Activated CD4-positive, alpha-beta T cell treated with anti-CD3 and anti-CD28 coated beads, Interleukin-2, amount 50 U/mL, for 48 hours (primary cell): ENCODE measurements at places on chromosomes 12 and 14.

GRCh38 chr14:94001501-94002396, 4.6 kb downstream of the CCDC197 start:
- DNase-seq: peak; percentile 62

DNA sequence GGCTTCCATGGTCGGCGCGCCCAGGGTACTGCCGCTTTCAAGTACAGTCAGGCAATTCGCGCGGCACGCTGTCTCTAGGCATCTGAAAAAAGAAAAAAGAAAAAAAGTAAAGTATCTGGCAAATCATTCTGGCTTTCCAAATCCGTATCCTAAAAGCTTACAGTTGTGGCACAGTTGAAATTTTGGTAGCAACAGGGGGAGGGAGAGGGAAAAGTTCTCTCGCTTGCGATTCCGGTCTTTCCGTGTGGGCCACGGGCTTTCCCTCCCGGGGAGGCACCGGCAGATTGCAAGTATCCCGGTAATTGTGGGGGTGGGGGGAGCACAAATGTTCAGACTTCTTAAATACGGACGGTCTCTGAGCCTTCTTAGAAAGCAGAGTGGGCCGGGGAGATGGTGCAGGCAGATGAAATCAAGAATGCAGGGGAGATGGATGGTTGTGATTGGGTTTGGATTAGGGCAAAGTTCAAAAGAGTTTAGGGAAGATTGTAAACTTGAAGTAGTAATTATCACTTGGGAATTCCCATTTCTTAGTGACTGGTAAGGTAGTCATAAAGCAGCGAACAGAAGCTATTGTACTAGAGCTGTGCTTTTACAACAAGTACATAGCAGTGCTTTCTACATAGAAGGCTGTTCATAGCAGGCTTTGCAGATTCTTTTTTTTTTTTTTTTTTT, 1.2 kb downstream of the SOCS2 start:
- DNase-seq: peak; percentile 39

GRCh38 chr12:108647585-108648287, 14.0 kb upstream of the SELPLG start:
- DNase-seq: no peak

GRCh38 chr12:211639-212414, 2.1 kb downstream of the SLC6A12 start:
- DNase-seq: no peak

- peak; percentile 38 for DNase-seq
Observed at GRCh38 chr14:24411443-24412389, 12.9 kb downstream of the NYNRIN start.

- no peak for DNase-seq
Observed at GRCh38 chr14:19775587-19775986, 2.3 kb downstream of the OR4M1 start.

DNA sequence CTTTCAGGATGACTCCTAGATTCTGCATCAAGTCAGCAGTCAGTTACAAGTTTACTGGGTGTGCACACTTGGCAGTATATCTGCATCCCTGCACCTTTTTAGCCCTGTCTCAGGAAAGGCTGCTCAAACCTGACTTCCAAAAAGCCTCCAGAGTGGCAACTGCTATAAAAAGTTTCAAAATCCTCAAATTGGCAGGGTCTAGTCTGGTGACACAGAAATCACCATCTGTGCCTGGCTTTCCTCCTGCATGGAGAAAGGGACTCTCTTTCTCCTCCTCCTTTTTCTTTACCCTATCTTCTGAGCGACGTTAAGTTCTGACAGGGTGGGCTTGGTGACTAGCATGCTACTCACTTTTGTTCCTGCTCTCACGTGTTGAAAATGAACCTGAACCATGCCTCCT, 679.5 kb downstream of the C12orf50 start:
- DNase-seq: no peak

- DNase-seq: no peak
Observed at GRCh38 chr12:8455727-8456360, at the start of gene CLEC6A. CLEC6A (plus strand) TSS chr12:8455962; CDS start chr12:8456112, 150 bp downstream.

DNA sequence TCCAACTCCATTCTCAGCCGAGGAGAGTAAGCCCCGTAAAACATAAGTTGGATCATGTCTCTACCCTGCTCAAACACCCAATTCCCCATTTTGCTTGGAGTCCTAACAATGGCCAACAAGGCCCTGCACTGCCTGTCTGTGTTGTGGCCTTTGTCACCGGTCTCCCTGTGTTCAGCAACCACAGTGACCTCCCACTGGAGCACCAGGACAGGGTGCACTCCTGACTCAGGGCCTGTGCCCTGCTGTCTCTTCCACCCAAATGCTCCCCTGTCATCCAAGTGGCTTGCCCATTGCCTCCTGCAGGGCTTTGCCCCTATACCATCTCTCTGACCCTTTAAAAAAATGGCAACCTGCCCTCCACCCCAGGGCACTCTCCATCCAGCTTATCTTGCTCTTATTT, 4.4 kb upstream of the KRT85 start:
- no peak for DNase-seq

DNA sequence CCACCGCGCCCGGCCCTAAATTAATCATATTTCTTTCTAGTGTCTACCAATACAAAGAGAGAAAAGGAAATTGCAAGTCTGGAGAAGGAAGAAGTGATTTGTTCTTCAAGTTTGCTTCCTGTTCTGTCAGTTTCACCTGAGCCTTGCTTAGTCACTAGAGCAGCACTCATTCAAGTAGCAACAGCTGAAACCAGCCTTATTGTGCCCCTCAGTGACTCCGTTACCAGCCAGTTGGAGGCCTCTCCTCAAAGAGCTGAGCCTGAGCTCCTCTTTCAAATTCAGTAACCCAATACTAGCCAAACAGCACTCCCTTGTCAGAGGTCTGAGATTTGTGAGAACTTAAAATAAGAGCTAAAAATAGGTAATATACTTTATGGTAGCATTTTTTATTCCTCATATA, 17.4 kb downstream of the PAWR start:
- DNase-seq: no peak

- peak; percentile 25 for DNase-seq
Observed at GRCh38 chr12:99984271-99985128, at the start of gene ANKS1B. ANKS1B (minus strand) TSS chr12:99984936; CDS start chr12:99984237, 699 bp downstream.

GRCh38 chr12:50611021-50611744, 106.4 kb downstream of the DIP2B start:
- no peak for DNase-seq

DNA sequence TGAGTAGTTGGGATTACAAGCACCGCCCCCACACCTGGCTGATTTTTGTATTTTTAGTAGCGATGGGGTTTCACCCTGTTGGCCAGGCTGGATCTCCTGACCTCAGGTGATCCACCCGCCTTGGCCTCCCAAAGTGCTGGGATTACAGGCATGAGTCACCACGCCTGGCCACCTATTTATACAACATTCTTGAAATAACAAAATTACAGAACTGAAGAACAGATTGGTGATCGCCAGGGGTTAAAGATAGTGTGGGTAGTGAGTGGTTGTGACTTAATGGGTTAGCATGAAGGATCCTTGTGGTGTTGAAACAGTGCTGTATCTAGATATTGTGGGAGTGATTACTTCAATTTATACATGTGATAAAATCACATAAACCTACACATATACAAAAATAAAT, 7.4 kb downstream of the GLIPR1L1 start:
- DNase-seq: no peak

- DNase-seq: no peak
Observed at GRCh38 chr14:105507247-105507646, 16.2 kb downstream of the TEDC1 start.

DNA sequence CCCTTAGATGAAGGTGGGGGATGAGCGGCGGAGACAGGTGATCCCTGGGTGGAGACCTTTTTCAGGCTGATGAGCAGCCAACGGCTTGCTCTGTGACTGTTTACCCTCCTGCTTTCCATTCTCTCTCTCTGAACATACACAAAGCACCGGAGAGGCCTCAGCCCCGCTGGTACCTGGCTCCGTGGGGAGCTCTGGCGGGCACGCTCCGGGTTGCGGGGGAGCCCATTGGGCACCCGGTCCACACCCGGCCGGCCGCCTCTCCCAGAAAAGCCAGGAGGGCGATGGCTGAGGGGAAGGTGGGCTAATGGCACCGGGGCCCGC, 545 bp downstream of the SMARCC2 start:
- no peak for DNase-seq

DNA sequence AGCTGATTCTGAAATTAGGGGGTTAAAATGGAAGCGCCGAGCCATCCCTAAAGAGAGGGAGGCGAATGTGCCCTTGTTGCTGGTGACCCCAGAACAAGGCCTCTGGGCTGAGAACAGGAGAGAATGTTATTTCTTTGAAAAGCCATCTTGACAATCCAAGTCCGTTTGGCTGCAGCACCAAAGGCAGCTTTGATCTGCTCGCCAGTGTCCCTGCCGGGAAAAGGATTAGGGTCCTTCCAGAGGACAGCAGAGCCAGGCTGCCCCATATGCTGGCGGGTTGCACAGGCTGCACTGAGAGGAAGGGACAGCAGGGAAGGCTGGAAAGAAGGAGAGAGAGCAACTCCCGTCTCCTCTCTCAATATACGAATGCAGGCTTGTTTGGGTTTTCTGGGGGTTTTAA, 141.7 kb downstream of the TMEM132C start:
- no peak for DNase-seq

DNA sequence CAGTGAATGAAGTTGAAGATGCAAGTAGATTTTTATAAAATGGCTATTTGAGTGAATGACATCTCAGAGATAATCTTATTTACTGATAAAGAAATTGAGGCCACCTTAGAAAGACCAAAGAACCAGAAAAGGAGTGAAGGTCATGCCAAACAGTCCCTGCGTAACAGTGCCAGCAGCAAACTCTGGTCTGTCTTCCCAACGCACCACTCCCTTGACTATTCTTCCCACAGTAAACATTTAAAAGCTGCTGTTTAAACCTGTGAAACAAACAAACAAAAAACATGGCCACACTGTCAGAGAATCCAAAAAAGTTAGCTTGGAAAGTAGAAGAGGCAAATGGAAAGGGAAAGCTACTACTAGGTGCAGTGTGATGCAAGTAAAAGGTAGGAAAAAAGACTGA, 1.5 kb upstream of the PRPF39 start:
- DNase-seq: no peak

GRCh38 chr12:92502417-92503028, 200.3 kb upstream of the PLEKHG7 start:
- peak; percentile 52 for DNase-seq

DNA sequence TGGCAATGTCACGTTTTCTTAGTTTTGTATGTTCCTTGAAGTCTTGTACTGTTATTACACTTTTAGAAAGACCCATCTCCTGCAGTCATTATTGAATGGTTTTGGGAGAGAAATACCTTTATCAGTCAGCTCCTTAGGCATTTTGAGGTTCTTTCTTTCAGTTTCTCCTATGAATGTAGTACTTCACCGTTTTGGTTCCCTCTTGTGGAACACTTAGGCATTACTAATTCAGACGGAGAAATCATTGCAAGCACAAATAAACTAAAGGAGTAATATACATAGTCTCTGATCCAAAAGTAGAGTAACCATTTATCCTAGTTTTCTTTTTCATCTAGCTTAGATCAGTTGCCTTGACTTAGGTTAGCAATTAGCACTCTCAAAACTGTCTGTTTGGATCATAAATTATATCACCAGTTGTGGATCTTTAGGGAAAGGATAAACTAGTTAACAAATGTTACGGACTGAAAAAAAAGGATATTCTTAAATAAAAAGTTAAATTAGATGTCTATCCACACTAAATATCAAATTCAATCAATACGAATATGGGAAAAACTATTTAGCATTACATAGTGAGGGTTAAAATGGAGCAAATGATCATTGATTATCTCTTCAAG, 1538.3 kb upstream of the SEL1L start:
- DNase-seq: no peak

DNA sequence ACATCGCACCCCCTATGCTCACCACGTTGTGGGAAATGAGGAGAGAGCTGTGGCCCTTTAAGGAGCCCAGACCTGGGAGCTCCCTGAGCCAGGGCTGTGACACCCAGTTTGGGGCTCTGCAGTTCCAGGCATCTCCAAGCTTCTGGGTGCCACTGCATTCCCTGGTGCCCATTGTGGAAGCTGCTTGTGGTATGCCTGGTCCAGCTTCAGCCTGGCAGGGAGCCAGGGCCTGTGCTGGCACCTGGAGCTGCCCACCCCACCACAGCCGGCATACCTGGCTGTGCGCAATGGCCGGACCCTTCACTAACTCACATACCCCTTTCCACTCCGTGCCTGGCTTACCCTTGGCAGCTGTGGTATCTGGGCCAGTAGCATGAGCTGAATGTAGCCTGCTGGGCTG, 107.9 kb upstream of the OR4E1 start:
- no peak for DNase-seq

GRCh38 chr12:44385964-44386363, 490.2 kb downstream of the NELL2 start:
- DNase-seq: no peak

DNA sequence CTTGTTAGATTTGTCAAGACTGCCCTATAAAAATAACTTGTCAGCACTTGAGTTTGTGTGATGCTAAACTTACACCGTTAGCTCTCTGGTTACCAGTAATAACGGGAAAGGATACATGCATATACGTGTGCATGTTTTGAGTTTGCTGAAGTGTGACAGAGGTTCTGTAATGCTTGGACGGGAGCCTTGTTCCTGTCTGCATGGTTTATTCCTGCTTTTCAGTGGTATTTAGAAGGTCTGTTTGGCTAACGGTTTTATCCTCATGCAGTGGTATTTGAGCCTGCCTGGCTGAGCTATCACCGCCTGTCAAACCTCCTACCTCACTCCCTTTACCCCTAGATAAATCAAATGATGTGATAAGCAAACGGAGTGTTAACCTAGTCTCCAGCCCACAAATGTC, 305.6 kb downstream of the GALC start:
- no peak for DNase-seq

- no peak for DNase-seq
Observed at GRCh38 chr12:131371401-131372170, 339.3 kb upstream of the SFSWAP start.

- no peak for DNase-seq
Observed at GRCh38 chr12:132204793-132205270, 60.6 kb downstream of the NOC4L start.

DNA sequence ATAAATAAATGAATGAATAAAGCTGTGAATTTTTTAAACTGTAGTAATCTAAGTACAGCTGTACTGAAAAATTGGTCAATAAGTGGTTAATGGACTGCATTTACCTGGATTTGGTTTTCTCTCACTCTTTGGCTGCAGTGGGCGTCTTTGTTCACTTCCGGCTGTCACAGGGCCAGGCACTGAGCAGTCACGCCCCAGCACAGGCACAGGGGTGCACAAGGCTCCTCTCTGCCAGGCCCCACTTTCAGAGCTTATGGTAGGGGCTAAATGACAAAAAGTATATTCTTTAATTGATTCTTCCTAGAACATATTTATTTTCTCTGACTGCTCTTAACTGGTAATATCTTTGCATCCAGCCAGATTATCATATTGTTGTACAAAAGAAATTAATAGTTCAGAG, 70.6 kb upstream of the DYNC1H1 start:
- no peak for DNase-seq

DNA sequence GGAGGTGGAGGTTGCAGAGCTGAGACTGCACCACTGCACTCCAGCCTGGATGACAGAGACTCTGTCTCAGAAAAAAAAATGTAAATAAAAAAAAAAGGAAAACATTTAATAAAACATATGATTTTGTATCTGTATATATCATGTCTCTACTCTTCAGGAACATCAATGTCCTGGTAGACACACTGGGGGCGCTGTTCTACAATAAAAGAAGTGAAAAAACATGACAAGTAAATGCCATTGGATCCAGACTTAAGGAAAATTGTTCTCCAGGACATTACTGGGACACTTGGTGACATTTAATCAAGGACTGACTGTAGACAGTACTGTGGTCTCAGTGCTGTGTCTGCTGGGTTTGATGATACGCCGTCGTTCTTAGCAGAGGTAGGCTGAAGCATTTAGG, 15.5 kb upstream of the KLC1 start:
- no peak for DNase-seq
